ENCODE measurements at places on chromosomes 5 and 9.

GRCh38 chr5:53814819-53815218, 254.4 kb downstream of the NDUFS4 start:
- DNase-seq, result no peak

DNA sequence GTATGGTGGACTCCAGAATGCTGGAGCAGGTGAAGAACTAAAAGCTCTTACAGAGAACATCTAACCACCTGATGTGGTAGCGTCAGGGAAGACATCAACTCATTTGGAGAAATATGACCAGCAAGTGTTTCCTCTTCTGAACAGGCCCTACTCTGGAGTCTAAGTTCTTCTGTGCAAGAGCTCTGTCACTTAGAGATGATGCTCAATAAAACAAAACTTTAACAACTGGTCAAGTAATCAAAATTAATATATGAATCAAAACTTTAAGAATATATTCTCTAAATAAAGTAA, 85.8 kb downstream of the CYFIP2 start:
- no peak for DNase-seq

GRCh38 chr5:38069360-38069759, 189.0 kb upstream of the EGFLAM start:
- no peak for DNase-seq

DNA sequence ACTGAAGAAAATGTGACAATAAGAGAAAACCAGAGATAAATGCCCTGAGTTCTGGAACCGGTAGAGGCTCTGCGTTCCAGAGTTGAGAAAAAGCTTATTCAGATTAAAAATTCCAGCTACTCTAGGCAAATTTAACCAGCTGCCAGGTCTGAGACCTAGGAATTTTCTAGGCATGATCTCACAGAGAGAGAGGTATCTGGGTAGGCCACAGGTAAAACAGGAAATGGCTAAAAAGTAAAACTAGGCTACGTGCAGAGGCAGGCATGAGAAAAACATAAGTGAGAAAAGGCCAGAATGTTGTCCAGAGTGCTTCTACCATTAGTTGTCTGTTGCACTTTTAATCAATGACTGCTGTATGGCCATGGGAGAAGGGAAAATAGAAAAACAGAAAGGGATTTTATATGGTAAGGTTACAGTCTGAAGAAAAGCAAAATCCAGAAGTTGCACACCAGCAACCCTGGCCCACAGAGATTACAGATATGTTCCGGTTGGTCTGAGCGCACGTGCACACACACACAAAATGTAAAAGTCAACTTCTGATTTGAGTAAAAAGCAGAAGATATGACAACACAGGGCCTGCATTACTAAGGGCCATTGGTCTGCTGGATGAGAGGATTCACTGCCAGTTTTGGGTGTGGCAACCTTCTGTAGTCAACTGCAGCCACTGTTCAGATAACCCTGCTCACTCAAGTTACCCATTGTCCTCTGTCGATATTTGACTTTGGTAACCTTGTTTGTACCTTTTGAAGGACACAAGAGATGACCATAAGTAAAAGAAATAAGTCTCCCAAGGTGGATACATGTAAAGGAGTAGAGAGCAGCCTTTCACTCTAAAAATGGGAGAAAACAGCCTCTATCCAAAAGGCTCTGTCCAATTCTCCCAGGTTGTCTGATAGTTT, 266.0 kb downstream of the DTWD2 start:
- DNase-seq, result no peak

DNA sequence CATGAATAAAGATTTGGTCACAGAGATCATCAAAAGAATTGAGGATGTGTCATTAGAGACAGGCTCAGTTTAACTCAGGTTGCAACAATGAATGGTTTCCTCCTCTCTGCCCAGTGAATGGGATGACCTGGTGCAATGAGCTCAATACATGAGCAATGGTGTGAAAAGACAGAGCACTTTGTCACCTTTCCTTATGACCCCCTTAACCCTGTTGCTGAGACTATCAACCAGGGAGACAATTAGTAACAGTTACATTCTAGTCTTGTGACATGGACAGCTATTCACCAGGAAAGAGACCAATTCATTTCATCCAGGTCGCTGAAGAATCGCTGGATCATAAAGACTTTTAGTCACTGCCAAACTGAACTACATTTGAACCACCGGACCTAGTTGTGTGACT, 19.9 kb upstream of the CDH6 start:
- no peak for DNase-seq

DNA sequence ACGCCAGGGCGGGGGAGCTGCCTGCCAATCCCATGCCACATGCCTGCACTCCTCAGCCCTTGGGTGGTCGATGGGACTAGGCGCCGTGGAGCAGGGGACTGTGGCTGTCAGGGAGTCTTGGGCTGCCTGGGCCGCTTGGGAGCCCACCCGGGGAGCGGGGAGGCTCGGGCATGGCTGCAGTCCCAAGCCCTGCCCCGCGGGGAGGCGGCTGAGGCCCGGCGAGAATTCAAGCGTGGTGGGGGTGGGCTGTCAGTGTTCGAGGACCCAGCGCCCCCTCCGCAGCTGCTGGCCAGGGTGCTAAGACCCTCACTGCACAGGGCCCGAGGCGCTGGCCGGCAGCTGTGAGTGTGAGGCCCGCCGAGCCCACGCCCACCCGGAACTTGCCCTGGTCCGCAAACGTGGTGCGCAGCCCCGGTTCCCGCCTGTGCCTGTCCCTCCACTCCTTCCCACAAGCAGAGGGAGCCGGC, 83.2 kb upstream of the DMRTA1 start:
- no peak for DNase-seq

- DNase-seq, result no peak
Observed at GRCh38 chr5:136025900-136026299, 2.9 kb upstream of the TGFBI start.

DNA sequence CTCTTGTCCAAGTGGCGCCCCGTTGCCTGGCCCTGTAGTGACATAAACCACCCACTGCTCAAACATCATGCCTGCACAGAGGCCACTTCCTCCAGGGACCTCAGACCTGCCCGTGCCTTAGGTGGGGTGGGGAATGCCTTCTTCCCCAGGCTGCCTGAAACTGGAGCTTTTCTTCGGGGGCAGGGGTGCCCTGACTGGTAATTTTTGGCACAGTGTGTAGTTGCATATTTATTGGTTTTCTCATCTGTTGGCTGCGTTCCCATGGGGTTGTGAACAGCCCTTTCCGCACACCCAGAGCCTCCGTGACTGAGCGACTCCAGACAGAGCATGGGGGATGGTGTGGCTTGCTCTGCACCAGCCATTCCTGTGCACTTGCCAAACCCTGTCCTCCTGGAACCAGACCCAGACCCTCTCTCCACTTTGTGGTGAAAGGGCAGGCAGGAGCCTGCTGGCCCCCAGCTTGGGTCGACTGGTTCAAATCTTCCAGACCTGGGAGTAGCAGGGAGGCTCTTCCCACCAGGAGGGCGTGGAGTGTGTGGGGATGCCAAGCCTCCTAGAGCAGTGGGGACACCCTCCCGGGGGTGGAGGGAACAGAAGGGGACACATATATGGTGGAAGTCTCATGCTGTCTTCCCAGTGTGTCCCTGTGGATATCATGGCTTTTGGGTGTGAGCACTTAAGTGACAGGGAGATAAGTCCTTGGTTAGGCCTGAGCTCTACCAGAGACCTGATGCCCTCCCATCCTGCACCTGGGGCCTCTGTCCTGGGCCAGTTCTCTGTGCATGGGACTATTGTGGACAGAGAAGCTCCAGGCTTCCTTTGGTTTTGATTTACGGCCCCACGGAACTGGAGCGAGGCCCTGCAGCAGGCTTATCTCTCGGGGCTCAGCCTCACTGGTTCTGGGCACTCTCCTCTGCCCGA, 39.6 kb downstream of the WNK2 start:
- DNase-seq, result no peak

- DNase-seq, result no peak
Observed at GRCh38 chr5:53906736-53907135, 346.3 kb downstream of the NDUFS4 start.

GRCh38 chr9:106333481-106333880, 529.5 kb upstream of the ZNF462 start:
- no peak for DNase-seq

DNA sequence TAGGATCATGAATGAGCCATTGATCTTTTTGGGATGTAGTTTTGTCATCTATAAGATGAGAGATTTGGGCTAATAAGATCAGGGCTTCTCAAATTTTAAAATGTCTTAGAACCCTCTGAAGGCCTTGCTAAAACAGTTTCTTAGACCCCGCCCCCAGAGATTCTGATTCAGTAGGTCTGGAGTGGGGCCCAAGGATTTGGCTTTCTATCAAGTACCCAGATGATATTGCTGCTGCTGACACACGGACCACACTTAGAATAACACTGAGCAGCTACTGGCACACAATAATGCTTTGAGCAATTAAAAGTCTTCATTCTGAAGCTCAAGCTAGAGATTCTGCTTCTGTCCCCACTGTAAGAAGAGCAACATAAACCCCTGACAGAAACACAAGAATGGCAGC, 216.7 kb downstream of the SMARCA2 start:
- no peak for DNase-seq

DNA sequence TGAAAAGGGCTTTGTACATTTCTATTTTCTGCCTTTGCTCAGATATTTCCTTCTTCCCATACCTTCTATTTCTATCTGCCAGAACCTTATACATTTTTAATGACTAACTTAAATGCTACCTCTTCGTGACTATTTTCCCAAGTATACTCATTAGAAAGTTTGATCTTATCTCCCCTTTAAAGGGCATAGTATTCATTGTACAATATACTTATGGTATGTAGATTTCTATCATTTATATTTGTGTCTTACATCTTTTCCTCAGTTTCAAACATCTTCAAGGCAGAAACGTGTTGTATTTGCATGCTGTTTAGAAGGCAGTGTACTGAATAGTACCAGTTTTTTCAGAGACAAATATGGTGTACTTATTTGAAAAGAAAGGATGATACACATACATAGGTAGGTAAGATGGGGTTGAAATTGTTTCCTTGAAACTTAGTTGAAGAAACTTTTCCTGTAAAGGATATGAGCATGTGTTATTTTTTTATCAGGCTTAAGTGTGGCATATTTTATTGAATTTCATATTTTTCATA, 518.1 kb upstream of the NUDT12 start:
- DNase-seq, result no peak

- no peak for DNase-seq
Observed at GRCh38 chr5:95809414-95809960, 13.0 kb downstream of the GLRX start.

DNA sequence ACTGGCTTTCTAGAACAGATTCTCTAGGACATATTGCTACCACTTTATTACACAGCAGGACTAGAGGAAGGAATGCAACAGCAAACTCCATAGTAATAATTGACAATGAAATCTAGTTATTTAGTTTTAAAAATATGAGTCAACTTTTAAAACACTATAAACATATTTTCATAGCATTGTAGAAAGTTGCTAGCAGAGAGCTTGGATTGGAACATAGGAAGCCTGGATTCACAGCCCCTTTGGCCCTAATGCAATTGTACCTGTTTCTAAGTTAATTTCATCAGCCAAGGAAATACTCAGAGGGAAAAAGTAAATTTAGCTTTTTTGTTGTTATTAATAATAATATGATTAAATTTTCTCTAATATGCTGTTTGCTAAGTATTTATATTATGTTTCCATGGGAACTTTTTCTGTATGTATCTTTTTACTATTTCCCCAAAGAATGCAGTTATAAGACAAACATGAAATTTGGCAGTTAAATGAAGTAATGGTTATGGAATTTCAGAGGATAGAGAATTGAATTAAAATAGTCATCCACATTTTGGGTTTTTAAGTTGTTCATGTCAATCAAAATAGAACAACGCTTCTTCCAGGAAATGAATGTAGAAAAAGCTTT, 45.6 kb downstream of the VCAN start:
- no peak for DNase-seq

GRCh38 chr5:62707563-62707962, 128.9 kb downstream of the LRRC70 start:
- DNase-seq, result no peak

GRCh38 chr5:174612686-174613085, 111.7 kb upstream of the MSX2 start:
- DNase-seq, result no peak

GRCh38 chr5:132086277-132086794, 12.7 kb downstream of the CSF2 start:
- no peak for DNase-seq

- DNase-seq, result no peak
Observed at GRCh38 chr9:89407070-89407469, 88.8 kb downstream of the SECISBP2 start.

- DNase-seq, result no peak
Observed at GRCh38 chr5:153546566-153546965, 56.1 kb downstream of the GRIA1 start.

GRCh38 chr5:76104027-76104426, 20.8 kb downstream of the SV2C start:
- no peak for DNase-seq

GRCh38 chr5:75856056-75856455, 138.8 kb upstream of the POC5 start:
- no peak for DNase-seq

- DNase-seq, result no peak
Observed at GRCh38 chr5:38403877-38404635, 145.7 kb downstream of the EGFLAM start.

- DNase-seq, result no peak
Observed at GRCh38 chr5:62568800-62569432, 9.7 kb upstream of the LRRC70 start.

DNA sequence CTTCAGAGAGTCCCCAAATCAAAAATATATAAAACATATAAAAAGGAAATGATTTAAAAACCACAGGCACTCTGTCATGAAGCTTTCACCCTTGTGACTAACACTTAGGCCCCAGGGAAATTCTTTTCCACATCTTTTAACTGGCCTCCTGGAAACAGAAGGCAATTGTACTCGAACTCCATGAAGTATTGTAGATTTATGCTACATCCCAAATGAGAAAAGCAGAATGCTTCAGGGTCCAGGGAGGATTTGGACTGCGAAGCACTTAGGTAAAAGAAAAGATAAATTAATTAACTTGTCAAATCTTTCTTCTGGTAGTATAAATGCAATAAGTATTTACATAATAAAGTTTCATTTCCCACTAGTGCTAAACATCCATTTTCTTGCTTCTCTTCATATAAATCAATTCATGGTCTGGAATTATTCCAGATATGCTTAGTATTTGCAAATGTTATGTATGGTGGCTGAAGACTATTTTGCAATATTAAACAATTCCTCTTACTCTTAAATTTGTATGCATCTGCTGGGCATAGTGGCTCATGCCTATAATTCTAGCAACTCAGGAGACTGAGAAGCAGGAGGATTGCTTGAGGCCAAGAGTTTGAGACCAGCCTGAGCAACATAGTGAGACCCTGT, 64.9 kb upstream of the ELL2 start:
- DNase-seq, result no peak

DNA sequence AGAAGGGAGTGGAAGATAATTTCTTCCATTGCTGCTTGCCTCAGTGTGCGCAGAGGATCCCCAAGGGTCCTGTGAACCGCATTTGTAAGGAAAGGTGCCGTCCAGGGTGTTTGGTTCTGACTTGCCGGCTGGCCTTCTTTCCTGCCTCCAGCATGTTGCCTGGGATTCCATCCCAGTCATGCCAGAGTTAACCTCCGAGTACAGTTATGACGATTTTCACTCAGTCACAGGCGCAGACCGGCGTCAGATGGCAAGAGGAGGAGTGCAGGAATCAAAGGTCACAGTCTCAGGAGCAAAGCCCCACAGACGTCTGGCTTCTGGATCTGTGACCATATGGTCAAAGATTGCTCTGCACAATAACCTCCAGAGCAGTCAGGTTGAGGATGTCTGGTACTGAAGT, 5.9 kb upstream of the GADD45G start:
- no peak for DNase-seq
